Stimulated activated CD8-positive, alpha-beta memory T cell treated with anti-CD3 and anti-CD28 coated beads, Interleukin-2, amount 100 ng/mL, for 1 hour (primary cell): ENCODE measurements at places on chromosomes 6 and 20.

GRCh38 chr20:44761423-44761822 is 15.8 kb downstream of the KCNK15 start:
- no peak for DNase-seq

GRCh38 chr20:31711179-31712111 is 11.2 kb downstream of the BCL2L1 start:
- no peak for DNase-seq

GRCh38 chr6:72560721-72561593 is 60.9 kb upstream of the KCNQ5 start:
- DNase-seq = no peak

DNA sequence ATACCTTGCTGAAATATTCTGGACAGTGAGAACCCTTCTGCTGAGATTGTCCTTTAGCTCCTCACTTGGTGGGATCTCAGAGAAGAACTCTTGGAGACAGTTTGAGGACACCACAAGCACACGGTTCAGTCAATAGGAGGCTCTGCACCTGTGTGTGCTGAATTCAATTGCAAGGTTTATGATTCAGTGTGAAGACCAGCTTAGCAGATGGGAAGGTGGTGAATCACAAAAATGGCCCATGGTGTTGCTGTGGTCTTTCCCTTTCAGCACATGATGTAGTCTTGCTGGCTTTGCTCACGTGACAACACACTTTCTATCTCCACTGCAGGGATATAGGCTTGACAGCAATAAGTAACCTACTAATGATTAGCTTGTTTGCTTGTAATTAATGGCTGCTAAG is 270.3 kb downstream of the SLC24A3 start:
- DNase-seq = no peak

DNA sequence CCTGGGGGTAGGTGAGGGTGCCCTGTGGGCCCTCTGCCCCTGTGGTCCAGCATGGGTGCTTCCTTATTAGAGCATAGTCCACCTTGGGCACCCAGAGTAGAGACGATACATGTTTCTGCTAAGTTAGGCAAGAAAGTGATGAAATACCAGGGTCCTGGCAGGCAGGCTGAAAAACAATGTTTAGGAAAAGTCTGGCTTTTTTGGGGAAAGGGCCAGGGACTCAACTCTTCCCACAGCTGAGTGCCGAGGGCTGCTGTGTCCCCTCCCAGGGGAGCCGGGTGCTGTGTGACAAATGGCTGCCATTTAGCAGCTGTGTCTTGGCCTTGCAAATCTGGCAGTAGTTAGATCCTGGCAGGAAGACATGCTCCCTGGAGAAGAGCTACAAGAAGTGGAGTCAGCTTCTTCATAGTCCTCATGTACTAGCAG is 61.5 kb downstream of the RREB1 start:
- no peak for DNase-seq

DNA sequence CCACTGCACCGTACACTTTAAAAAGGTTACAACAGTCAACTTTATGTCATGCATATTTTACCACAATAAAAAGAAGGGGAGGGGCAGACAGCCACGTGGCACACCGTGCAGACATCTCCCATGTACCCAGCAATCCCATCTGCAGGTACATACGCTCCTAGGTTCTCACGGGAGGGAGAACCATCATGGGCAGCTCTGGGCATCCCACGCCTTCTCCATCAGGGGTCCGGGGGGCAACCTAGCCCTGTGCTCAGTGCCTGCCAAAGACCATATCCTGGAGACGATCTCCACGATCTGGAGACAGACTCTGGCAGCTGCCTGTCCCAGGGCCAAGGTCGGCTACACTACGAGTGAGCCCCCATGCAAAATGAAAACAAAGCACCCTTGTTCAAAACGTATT is 2.5 kb upstream of the BNIP5 start:
- DNase-seq = no peak

GRCh38 chr20:10902576-10903282 is 228.9 kb upstream of the JAG1 start:
- no peak for DNase-seq

GRCh38 chr6:81067057-81067456 is 685.4 kb downstream of the TENT5A start:
- no peak for DNase-seq

GRCh38 chr6:125942672-125943527 is 13.7 kb upstream of the HINT3 start:
- DNase-seq = no peak

- no peak for DNase-seq
Observed at GRCh38 chr6:50654155-50654554, 59.2 kb upstream of the TFAP2D start.

DNA sequence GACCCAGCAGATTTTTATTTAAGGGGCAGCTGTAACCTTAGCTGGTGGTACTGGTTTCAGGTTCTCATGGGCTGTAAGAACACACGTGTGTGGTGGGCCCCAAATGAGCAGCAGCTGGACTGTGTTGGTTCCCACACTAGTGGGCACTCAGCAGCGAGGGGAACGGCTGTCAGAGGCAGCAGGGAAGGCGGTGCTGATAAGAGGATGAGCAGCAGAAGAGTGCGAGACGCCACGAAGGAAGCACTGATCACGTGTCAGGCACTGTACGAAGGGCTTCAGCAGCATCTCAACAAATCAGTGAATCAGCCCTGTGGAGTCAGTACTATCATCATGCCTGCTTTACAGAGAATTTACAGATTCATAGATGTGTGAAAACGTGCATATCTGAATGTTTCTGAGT is 41.0 kb upstream of the EMILIN3 start:
- DNase-seq = no peak

GRCh38 chr6:41200296-41200900 is 551 bp downstream of the TREML2 start:
- peak; percentile 40 for DNase-seq

GRCh38 chr20:50992733-50993457 is 30.0 kb downstream of the KCNG1 start:
- no peak for DNase-seq

GRCh38 chr20:33433465-33434234 is 9.9 kb downstream of the SNTA1 start:
- DNase-seq = no peak

DNA sequence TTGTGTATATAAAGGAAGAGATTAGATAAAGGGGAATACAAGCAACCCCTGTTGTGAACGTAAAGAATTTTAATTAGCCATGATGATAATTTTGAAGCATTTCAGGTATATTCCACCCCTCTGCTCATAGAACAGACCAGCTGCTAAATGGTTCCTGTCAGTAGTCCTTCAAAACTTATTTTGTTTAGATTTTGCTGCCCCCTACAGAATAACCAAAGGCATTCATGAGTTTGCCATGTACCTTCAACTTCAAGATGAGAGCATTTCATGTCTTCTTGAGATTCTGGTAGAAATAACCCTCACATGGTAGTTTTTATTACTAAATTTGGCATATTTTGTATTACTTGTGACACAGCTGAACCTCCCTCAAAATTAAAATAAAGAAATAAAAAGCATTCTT is 1586.7 kb downstream of the HACE1 start:
- no peak for DNase-seq

GRCh38 chr6:98044791-98045470 is 761.9 kb upstream of the MMS22L start:
- no peak for DNase-seq

DNA sequence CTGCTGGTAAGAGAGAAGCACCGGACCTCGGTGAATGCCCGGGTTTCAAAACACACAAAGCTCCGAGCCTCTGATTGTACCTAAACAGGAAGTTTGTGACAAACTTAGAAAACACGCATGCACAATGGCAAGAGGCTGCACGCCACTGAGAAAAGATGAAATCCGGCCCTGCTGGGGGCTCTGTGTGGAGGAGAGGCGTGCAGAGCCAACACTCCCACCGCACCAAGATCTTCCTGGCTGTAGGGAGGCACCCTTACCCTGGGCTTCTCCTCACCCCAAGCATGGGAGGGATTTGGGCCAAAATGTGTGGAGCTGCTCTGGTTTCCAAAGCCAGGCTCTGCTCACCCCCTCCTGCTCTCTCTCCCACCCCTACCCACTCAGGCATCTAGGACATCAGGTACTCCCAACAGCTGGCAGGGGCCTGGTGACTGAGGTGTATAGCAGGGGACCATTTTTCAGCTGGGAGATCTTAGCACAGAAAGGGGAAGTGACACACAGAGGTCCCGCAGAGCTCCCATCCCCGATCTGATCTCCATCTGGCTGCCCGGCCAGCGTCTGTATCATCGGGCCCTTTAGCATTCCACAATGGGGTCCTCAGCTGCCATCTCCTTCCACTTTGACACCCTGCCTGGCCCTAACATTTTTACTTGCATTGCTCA is 84.2 kb downstream of the TRERF1 start:
- DNase-seq = no peak

- no peak for DNase-seq
Observed at GRCh38 chr6:65787787-65788186, 80.8 kb upstream of the EYS start.

- DNase-seq = no peak
Observed at GRCh38 chr6:40760887-40761286, 173.7 kb upstream of the LRFN2 start.

DNA sequence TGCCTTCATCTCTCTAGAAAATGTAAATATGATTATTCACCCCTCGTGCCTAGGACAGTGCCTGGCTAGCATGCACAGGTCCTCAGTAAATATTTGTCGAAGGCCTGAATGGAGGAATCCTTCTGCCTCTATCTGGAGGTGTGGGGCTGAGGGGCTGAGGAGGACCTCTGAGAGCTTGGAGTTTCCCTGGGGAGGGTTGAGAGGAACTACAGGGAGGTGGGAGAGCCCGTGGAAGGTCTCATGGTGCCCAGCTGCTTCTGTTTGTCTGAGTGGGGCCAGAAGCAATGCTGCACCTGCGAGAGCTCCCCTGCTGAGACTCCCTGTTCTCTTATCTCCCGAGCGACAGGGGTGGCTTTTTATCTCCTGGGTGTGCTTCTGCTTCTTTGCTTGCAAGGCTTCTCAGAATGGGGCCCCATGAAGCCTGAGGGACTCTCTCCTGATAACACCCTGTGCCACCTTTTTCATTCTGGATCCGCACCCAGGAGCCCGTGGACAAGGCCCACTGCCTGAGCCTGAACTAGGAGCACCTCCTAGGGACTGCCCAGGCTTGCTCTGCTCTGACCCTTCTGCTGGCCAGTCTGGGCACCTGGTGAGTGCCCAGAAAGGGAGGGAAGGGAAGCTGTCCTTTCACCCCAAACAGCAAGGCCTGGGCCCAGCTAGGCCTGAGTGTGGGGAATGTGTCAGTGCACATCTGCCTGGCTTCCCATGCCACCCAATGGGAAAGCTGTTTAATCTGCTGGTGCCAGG is 2.4 kb downstream of the SLC29A1 start:
- DNase-seq = no peak

DNA sequence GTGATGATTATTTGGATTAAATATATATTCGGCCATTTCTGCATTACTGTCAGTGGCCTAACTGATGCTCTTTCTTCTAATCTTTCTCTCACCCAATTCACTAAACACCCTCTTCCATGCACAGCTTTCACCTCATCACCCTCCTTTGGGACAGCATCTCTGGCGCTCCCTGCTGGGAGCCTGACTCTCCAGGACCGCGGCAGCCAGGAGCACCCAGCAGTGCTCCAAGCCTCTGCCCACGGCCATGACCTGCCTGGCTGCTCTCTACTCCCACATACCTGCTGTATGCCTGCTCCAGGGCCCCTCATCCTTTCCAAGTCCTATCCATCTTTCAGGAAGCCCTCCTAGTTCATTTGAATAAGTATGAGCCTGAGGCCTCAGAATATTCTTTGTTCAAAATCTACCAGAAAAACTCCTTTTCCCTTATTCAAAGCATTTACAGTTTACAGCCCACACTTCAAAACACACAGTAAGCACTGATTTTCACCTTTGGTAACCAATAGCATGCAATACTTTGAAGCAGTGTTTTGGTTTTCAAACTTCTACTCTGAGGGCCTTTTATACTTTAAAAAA is 15.2 kb downstream of the CTCFL start:
- DNase-seq = no peak

DNA sequence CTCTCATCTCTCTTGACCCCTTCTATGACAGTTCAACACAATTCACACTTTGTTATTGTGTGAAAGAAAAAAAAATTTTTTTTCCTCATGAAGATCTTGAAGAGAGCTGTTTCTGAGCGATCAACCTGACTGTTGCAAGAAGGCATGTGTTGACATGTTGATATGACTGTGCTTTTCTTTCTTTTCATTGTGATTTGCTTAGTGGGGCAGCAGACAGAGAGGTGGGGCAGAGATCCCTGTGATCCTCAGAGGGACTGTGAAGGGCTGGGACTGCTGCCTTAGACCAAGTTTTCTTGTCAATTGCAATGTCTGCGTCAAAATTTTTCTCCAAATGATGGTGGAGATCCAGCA is 70.8 kb upstream of the IYD start:
- no peak for DNase-seq

- no peak for DNase-seq
Observed at GRCh38 chr6:3913077-3913957, 64.1 kb downstream of the FAM50B start.

DNA sequence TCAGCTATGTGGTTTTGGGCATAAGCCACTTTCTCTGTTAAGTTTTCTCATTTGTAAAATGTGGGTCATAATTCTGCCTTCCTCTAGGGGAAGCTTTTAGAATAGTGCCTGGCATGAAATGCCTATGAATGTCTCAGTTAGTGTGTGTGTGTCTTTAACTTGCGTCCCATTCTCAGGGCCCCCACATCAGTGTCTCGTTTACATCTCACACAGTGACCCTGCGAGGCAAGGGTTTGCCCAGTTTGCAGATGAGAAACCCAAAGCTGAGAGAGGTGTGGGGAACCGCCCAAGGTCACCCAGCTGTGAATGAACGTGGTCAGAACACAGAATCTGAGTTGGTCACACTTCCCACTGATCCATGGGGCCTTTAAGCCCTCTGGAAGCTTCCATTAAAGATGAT is 14.1 kb downstream of the DYNLRB1 start:
- no peak for DNase-seq

GRCh38 chr20:59175861-59176260 is 12.2 kb downstream of the ZNF831 start:
- DNase-seq = no peak

DNA sequence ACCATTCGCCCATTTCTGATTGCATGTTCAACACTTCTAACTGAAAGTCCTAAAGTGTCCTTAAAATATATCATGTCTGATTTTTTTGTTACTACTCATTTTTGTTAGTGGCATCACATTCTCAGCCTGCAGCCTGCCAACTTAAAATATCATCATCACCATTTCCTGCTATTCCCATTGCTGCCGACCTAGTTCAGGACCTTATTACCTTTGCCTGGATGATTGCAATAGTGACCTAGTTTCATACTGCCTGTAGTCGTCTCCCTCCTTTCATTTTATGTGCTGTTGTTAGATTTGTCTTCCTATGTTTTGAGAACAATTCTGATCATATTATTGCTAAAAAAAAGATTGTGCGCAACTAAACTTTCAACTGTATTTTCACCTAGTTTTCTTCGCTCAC is 6.2 kb downstream of the RWDD1 start:
- no peak for DNase-seq

- DNase-seq = no peak
Observed at GRCh38 chr6:109794201-109794923, 103.3 kb downstream of the FIG4 start.

DNA sequence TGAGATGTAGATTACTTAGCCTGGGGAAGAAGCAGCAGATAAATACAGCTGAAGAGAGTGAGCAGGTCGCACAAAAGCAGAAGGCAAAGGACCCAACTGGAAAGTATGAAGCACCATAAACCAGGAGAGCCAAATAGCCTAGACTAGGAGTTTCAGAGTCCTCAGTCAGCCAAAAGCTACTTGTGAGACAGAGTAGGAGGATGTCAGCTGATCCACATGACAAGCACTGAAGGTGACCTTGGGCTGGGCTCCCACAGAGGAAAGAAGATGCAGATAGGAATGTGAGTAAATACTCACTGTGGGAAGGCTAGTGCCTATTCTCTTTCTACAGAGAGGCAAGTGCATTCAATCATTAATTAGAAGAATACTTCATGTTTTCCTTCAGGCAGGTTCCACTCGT is 274.0 kb upstream of the POU3F2 start:
- no peak for DNase-seq
